ENCODE measurements at places on chromosomes 3 and 15.

- peak; percentile 29 for DNase-seq
These were observed 22.4 kb downstream of the SENP5 start for GRCh38 chr3:196889844-196890708.

DNA sequence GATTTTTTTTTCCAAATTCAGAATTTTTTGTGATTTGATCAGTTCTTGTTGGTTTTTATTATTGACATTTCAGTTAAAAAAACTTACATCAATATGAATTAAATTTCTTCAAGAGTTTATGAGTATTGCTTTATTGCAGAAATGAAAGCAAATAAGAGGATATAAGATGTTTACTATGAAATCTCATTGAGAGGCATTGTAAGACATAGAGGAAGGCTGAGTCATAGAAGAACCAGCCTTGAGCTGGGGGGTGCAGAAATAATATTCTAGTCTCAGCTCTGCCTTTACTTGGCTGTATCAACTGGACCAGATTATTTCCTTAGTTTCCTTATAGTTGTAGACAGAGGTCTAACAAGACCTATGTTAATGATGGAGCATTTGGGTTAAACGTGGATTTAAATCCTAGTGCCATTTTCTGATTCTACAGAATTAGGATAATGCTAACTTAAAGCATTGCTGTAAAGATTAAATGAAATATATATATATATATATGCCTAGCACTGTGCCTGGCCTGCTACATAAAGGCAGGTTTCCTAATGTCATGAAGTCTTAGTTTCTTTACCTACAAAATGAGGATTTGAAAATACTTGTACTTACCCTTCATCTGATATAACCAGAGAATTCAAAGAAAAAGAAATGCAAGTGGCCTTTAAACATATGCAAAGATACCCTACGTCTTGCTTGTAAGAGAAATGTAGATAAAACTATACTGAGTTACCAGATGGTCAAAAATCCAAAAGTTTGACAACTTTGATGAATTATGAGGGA lies 7.3 kb downstream of the FAM98B start:
- DNase-seq = peak; percentile 41

GRCh38 chr15:75368689-75369239 lies 357 bp upstream of the MAN2C1 start:
- DNase-seq = peak; percentile 12

DNA sequence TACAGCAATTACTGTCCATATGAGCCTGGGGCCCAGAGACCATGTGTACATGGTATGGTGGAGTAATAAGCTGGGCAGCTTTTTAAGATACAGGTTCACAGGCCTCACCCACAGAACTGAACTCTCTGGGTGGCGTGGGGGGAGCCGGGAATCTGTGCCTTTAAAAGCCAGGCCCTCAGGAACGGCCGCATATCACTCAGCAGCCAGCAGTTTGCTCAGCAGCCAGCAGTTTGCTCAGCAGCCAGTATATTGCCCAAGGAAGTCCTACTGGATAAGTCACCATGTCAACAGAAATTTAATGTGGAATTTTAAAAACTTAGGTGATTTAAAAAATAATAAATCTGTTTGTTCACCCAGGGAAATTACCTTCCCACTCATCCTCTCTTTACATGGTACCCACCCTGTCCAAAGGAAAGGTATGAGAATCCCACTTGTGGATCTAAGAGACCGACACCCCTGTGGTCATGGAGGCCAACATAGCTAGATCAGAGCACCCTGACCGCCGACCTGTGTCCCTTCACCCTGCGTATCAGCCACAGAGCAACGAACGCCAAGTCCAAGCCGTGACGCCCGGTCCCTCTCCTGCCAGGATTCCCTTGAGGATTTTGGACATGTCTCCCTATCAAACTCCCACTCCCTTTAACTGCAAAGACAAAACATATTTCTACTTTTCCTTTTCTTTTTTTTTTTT lies 95.7 kb upstream of the CHRM5 start:
- no peak for DNase-seq

DNA sequence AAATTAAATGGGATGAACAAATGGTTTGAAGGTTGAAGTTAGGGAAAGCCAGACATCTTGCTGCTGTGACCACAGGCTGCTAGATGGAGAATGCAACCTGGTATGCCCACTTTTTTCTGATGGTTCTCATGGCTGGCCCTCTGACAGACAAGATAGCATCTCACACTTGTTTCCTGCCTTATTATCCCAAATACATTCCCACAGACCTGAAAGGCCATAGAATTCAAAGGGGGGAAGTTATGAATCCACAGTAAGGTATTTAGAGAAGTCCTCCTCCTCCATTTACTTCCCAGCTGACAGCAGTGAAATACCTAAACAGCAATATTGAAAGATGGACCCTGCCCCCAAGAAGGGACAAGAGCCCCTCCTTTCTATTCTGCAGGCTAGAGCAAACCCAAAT lies 32.4 kb downstream of the LEO1 start:
- DNase-seq = peak; percentile 11

DNA sequence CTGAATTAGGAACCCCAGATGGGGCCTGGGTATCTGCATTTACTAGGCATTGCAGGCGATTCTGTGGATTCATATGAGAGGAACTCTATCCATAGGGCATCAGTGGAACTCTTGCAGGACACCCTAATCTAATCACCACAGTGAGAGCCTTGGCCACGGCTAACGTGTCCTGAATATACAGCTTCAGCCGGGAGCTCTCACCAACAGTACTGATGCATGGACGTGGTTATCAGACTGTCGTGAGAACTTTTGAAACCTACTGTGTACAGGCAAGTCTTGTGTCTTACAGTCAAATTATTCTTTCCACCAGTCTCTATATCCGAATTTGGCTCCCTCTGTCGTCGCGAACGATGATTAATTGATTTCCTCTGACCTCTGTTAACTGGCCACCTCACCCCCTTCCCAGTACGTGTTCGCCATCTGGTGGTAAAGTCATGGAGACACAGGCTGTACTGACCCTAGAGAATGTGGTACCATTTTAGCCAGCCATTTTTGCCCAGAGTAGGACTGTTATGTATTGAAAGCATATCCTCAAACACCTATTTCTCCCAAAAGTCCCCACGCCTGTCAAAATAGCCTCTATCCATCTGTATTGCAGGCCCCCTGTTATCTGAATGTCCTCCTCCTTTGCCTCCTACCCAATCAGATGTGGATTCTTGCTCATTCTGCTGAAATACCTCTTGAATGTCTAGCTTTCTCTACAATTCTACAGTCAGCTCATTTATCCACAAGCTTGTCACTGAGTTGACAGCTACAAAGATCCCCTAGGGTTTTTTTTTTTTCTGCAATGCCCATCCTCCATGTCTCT lies 39.7 kb downstream of the GLDN start:
- DNase-seq = peak; percentile 71

DNA sequence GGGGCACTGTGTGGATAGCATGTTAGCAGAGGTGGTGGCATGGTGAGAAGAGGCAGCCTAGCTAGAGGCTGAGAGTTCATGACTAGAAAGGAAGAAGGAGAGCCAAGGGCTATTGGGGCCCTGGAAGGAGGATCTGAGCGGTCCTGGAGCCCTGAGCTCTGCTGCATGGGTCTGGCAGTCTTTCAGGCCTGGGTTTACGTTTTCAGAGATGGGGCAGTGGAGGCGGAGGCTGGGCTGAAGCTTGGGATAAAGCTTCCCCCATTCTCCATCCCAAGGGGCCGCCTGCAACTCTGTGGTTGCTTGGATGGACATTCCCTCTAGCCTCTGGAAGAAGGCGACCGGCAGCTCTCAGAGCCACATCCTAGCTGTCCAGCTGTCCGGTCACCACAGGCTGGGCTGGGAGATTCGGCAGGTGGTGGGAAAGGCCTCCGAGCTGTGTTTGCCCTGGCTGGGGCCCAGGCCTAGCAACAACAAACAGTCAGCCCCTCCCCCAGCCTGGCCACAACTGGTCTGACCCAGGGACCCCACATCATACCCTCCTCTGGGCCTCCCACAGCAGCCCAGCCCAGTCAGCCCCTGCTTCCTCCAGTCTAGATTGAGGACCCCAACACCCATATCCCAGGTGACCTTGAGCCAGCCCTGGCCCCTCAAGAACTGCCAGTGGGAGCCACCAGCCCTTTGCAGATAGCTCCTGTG lies 1.8 kb upstream of the SLC38A3 start:
- no peak for DNase-seq

GRCh38 chr3:72699631-72700030 lies 148.6 kb downstream of the SHQ1 start:
- DNase-seq = no peak

GRCh38 chr15:40388941-40389823 lies 6.7 kb downstream of the KNSTRN start:
- no peak for DNase-seq

DNA sequence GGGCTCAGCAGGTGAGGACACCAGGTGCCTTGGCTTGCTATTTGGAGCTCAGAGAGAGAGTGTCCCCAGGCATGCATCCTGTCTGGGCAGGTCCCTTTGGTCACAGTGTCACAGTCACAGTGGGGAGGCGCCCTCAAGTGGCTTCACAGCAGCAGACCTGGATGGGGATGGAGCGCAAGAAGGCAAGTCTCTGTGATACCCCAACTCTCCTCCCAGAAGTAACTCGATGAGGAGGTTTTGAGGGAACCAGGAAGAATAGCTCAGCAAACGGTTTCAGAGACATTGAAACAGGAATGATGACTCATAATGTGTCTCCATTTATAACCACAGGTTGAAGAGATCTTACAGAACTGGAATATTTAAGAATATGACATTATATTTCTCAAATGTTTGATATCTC lies 66.5 kb upstream of the SH3GL3 start:
- DNase-seq = peak; percentile 56

- DNase-seq = peak; percentile 84
These were observed 105.2 kb upstream of the BOC start for GRCh38 chr3:113105966-113106660.

DNA sequence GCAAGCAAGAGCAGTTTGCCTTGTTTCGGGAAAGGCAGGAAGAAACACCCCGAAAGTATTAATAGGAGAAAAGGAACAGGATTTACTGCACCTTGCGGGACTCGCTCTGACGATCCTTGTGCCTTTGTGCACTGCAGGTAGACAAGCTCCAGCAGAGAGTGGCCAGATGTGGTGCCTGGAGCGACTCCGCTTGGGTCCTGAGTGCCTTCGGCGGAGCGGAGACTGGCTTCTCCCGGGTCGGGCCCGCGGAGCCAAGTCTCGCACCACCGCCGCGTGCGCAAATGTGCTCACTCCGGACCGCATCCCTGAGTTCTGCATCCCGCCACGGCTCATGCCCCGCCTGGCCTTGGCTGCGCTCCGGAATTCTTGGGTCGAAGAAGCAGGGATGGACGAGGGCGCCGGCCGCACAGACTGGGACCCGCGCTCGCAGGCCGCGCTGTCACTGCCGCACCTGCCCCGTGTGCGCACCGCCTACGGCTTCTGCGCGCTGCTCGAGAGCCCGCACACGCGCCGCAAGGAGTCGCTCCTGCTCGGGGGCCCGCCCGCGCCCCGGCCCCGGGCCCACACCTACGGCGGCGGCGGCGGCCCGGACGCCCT lies 769 bp downstream of the C2CD4A start:
- DNase-seq = no peak

DNA sequence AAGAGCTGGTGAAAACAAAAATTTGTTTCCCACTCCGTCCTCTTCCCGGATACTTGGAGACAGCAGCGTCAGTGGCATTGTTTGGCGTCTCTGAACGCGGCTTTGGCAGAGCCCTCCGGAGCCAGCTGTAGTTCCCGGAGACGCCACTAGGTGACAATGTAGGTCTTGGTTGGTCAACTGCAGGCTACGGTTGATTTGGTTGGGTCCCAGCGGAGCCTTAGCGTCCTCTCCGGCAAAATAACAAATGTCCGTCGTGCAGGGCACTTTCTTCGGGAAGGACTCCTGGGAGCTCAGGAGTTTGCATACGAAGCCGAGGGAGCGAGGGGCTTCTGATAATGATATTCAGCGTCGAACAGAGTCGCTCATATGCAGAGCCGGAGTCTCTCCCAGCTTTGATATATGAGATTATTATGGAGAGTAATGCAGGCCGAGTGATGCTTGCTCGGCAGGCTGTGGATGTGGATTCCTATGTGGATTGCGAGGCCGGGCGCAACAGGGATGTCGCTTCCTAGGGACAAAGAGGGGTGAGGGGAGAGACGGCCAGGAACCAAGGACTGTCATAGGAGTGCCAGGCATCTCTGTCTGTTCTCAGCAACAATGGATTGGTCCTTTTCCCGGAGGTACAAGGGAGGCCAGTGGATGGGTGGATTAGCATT lies 74.8 kb downstream of the IL20RB start:
- DNase-seq = peak; percentile 73

- DNase-seq = no peak
These were observed 353.8 kb downstream of the FGF12 start for GRCh38 chr3:192373586-192373985.

- peak; percentile 7 for DNase-seq
These were observed 60.1 kb downstream of the KY start for GRCh38 chr3:134590766-134591165.

GRCh38 chr3:130783629-130784028 lies 37.0 kb upstream of the PIK3R4 start:
- no peak for DNase-seq

DNA sequence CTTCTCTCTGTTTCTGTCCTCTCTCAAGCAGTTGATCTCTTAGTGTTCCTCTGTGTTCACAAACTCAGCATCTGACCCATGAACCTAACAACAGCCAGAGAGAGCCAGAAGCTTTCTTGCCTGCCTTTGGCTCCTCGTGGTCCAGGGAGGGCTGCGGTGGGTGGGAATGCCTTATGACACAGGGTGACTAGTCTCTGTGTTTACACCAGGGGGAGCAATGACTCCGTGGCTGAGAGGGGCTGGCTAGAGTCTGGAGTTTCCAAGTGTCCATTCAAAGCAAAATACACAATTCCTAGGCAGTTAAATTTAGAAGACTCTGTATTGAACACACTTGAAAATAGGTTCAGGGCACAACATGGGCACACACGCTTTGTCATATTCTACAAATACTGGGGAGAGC lies 370.0 kb upstream of the FRG2C start:
- DNase-seq = peak; percentile 46

DNA sequence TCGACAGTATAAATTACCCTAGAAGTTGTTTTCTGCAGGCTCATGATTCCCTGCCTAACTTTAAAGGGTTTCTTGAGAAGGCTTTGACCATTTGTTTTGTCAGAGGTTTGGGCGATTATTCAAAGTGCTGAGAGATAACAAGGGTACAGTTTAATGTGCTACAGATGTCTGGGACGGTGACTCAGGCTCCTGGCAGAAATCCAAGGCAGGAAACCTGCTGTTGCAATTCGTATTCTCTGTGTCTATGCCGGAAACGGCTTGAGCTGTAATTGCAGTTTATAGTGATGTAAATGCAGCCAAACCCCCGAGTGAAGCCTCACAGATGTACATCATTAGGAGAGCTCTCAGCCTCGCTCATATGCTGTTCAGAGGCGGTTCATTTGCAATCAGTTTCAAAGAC lies 65.6 kb downstream of the SYNPR start:
- DNase-seq = peak; percentile 99

- peak; percentile 7 for DNase-seq
These were observed 1472.4 kb downstream of the SI start for GRCh38 chr3:163605915-163606314.

- no peak for DNase-seq
These were observed 386.9 kb downstream of the FEZF2 start for GRCh38 chr3:61986473-61986872.

DNA sequence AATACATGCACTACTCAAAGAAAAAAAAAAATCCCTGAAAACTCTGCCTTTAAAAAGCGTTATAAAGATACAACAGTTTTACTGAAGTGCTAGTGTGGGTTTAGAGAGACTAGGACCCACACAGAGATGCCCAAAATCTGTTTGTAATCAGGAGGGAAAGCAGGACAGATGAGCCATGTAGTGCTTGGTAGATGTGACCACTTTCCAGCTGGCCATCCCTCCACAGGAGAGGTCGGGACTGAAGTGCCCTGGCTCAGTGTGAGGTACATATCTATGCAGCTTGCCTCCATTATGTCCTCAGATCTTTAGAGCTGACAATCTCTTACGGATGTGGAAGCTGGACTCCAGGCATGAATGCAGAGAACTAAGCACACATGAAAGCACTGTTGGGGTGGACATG lies 57.5 kb upstream of the NANOGP8 start:
- no peak for DNase-seq

All from fibroblast of skin of right biceps (primary cell).